Lower leg skin (tissue), 4 donors: ENCODE measurements at places on chromosomes 16 and 17. TPM values are rescaled to one million over a fixed set of nuclear protein-coding genes. Genes with fewer than 3 reads are reported as not detected.
A peak's percentile ranks its signal among the peaks of the same experiment; 100 is the strongest.

- no peak for DNase-seq
These were observed 16.5 kb downstream of the PSME3IP1 start for GRCh38 chr16:57169327-57169726.

DNA sequence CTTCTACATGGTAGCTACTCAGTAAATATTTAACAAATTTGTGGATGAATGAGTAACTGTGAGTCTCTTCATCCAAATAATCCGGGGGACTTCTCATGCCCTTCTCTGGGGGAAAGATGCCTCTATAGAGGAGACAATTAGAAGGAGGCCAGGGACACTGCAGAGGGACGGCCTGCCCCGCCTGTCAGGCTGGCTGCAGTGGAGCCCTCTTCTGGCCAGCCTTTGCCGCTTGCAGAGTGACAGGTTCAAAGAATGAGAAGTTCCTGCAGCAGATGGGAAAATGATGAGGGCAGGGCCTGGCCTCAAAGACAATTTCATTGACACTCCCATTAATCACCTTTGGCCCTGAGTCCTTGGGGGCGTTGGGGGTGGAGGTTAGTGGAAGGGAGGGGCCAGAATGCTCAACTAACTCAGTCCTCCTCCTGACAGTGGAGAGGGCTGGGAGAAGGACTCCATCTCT is 339.0 kb downstream of the MAF start:
- DNase-seq: no peak

GRCh38 chr16:4318451-4318910 is 2.6 kb downstream of the GLIS2 start:
- DNase-seq: no peak

DNA sequence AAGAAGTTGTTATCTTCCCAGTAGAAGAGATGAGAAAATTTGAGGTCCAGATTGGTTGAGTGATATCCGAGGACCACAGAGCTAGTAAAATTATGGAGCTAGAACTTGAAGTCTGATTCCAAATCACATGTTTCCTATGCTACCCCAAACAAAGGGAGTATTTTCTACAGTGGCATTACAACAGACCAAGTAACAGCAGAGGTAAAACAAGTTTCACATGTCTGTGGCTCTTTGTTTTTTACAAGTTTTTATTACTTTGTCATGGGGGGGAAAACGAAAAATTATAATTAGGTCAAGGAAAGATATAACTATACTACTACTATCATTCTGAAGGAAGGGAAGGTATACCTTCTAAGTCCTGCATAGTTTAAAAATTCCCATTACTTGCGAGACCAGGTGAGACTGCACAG is 49.4 kb downstream of the KANSL1 start:
- DNase-seq: no peak

- no peak for DNase-seq
These were observed 7.5 kb downstream of the IL4R start for GRCh38 chr16:27321013-27321915.

DNA sequence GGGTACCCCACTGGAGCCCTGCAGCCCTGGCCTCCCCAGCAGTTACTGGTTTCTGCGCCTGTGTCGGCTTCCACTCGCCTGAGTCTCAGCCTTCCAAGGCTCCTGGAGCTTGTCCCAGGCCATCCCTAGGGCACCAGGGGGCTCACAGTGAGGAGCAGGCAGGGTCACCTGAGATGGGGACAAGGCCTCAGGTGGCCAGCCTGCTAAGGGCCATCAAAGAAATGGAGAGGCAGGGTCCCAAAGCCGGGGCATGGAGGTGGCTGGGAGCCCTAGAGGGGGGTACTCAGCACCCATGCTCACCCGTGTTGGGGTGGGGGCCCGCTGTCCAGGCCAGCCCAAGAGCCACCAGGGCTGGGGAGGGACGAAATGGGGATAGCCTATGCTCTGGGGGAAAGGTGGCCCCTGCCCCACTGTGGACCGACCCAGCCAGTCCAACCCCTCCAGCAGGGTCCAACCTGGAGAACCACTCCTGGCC is 1.3 kb downstream of the FASN start:
- no peak for DNase-seq

DNA sequence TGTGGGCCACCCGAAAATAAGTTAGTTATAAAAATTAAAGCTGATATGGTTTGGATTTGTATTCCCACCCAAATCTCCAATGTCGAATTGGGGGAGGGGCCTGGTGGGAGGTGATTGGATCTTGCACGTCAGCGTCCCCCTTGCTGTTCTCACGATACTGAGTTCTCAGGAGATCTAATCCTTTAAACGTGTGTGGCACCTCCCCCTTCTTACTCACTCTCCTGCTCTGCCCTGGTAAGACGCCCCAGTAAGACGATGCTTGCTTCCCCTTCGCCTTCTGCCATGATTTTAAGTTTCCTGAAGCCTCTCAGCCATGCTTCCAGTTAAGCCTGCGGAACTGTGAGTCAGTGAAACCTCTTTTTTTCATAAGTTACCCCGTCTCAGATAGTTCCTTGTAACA is 35.4 kb downstream of the SYCE1L start:
- DNase-seq: no peak

DNA sequence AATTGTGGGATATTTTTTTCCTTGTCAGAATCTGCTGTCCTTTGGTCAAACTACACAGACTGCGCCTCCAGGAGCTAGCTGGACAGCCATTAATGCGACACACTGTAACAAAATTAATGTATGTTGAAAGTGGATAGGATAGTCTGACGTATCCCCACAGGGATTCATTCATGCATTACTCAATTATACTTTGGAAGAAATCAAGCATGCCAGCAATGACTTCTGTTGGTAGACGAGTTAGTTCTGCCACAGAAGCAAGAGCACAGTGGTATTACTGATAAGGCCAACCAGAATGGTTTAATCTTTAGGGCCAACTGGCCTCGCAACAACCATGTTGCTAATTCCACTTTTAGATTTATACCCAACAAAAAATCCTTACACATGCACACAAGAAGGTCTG is 106.4 kb upstream of the TOB1 start:
- DNase-seq: no peak

- DNase-seq: no peak
These were observed 22.3 kb downstream of the SAP30BP start for GRCh38 chr17:75689441-75689873.

DNA sequence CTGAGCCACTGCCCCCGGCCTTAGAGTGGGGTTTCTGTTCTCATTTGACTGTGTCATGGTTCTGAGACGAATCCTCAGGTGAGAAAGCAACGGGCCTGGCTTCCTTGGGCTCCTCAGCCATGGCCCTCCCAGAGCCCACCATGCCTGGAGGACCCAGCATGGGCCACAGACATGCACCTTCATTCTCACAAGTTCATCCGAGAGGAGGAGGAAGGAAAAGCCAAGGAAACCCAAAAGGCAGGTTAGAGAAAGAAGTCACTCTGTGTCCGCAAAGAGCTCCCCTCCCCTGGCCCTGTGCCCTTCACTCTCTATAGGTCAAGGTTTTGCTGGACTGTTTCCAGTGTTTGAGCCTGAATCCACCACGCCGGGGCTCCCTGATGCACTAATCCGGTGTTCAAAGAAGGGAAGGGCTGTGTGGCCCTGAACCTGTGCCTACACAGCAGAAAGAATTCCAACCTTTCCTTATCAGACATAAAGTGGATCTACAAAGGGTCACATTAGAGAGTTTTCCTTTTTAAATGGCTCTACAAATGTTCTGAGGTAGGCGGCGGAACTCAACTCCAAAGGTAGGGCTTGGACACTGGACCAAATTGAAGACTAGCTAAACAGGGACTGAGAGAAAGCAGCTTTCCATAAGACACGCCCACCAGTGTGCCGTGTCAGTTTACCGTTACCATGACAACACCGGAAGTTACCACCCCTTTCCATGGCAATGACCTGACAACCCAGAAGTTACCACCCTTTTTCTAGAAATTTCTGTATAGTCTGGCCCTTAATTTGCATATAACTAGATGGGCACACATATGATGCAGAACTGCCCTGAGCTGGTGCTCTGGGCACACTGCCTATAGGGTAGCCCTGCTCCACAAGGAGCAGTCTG is 15.9 kb upstream of the PECAM1 start:
- no peak for DNase-seq

DNA sequence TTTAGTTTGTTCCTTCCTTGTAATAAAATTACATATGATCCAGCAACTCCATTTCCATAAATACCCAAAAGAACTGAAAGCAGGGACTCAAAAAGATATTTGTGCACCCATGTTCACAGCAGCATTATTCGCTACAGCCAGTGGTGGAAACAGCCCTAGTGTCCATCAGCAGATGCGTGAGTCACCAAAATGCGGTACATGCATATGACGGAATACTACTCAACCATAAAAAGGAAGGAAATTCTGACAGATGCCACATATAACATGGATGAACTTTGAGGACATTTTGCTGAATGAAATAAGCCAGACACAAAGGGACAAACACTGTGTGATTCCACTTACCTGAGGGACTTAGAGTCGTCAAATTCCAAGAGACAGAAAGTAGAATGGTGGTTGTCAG is 9.1 kb upstream of the SLC47A2 start:
- no peak for DNase-seq

DNA sequence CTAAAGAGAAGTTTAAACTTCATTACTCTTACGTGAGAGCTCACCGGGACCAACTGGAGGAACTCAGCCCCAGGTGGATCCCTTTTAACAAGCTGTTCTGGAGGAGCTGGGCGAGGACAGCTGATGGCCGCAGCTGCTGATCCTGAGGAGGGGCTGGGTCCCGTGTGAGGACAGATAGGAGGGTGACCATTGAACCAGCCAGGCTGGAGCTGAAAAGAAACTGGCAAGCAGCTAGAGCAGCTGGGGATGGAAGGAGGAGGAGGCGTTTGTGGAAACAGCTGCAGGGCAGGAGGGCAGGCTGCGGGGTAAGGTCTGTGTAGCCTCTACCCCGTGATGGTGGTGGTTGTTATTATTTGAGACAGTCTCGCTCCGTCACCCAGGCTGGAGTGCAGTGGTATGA is 119.5 kb downstream of the AATF start:
- DNase-seq: peak; percentile 72

GRCh38 chr16:49709057-49709456 is 146.9 kb downstream of the ZNF423 start:
- DNase-seq: no peak

- peak; percentile 96 for DNase-seq
These were observed at the start of gene IRX6 for GRCh38 chr16:55323637-55324271. TSS of gene IRX6 (plus strand) at chr16:55324203. CDS start at chr16:55325092, 889 bp downstream.

- no peak for DNase-seq
These were observed 56.1 kb downstream of the RGS9 start for GRCh38 chr17:65193305-65193704.

DNA sequence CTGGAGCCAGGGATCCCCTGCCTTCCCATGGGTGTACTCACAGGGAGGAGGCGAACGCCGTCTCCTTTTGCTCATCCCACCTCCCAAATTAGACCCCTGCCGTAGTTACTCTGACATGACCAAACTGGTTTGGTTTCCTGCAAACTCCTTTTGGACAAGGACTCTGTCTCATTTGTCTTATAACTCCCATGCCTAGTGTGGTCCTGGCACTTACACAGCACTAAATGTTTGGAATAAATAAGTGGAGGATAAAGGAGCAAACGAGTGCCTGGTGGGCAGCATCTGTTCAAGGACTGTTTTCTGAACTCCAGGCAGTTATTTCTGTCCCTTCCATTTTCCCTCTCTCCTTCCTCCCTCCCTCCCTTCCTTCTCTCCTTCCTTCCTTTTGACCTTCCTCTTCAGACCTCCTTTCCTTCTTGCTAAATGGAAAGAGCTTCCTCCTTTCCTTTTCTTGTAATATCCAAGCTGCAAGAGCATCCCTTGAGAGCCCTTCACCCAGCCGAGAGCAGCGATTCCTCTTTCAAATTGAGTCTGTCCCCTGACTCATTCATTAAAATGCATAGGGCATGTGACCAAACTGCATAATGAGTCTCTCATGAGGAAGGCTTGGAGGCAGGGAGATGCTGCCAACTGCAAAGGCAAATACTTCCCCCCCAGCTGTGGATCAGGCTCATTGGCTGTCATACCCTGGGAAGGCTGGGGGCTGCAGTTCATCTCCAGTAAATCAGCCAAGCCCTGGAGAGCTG is 36.8 kb downstream of the CHD9 start:
- DNase-seq: peak; percentile 90

DNA sequence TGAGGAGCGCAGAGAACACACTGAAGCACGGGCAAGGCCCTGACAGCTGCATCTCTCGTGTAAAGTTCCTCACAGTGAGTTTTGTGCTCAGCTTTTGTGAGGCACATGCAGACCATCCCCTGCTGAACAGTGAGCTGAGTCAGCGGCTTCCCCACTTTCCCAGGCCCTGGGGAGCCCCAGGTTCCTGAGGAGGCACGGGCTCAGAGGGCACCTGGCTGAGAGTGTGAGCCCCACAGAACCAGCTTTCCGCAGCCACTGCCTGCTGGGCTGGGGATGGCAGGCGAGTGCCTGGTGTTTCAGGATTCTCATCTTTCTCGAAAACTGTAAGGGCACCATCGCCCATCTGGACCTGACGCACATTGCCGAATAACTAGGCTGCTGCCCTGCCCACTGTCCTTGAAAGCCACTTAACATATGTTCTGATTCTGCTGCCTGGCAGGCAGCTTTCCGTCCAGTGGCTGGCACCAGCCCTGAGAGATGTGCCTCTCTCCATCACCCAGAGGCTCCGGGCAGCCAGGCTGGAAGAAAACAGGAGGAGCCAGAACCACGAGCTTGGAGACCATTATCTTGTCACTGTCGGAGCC is 266.7 kb upstream of the FOXF1 start:
- peak; percentile 40 for DNase-seq

- DNase-seq: no peak
These were observed 94.0 kb downstream of the MRTFB start for GRCh38 chr16:14164916-14165662.

DNA sequence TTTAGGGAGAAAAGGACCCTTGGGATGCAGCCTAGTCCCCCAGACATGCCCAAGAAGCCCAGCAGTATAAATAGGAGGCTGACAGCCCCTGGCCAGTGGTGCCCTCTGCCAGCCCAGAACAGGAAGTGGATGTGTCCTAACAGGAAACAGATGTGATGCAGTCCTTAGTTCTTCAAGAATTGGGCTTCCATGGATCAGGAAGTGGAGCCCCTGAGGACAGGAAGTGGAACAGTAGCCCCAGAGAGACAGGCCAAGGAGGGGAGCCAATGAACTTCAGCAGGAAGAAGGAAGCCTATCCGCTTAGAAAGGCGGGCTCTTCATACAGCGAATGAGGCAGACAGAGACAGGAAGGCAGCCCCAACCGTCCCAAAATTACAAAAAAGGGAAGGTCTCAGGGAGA is 7.2 kb downstream of the CTF1 start:
- no peak for DNase-seq

- no peak for DNase-seq
These were observed 45.6 kb downstream of the IKZF3 start for GRCh38 chr17:39818358-39819000.

DNA sequence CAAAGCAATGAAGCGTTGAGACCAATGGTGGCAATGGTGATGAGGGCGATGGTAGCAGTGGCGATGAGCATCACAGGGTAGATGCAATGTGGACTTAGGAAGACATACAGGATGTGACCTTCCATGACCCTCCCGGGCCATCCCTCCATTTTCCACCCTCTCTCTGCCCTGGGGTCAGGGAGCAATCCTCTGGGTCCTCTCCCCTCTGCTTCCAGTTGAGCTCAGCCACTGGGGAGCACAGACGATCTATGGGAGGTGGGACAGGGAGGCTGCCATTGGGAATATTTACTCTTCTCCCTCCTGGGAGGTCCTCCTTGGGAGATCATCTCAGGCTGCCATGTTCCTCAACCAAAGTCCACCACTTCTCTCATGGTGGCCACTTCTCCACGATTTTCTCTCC is 260.7 kb upstream of the FOXF1 start:
- DNase-seq: peak; percentile 65

The YBX2 gene
- total RNA-seq: 3.4 TPM

The GNG13 gene
- total RNA-seq: not detected

The CNGB1 gene
- not detected for total RNA-seq

The PHKB gene
- total RNA-seq: 29.6 TPM

The DNAAF1 gene
- not detected for total RNA-seq

The PRR35 gene
- not detected for total RNA-seq

The OR1G1 gene
- not detected for total RNA-seq

The CSH2 gene
- total RNA-seq: not detected

The CDRT15 gene
- not detected for total RNA-seq

The LUC7L gene
- total RNA-seq: 38.5 TPM
